Ovary (tissue), 10 donors: ENCODE measurements at places on chromosomes 6 and 20. TPM values are rescaled to one million over a fixed set of nuclear protein-coding genes. Genes with fewer than 3 reads are reported as not detected.

THEMIS gene
- total RNA-seq, result 0.54 TPM

GRCh38 chr6:31622684-31623091 lies 2.2 kb downstream of the PRRC2A start:
- no peak for DNase-seq

DNA sequence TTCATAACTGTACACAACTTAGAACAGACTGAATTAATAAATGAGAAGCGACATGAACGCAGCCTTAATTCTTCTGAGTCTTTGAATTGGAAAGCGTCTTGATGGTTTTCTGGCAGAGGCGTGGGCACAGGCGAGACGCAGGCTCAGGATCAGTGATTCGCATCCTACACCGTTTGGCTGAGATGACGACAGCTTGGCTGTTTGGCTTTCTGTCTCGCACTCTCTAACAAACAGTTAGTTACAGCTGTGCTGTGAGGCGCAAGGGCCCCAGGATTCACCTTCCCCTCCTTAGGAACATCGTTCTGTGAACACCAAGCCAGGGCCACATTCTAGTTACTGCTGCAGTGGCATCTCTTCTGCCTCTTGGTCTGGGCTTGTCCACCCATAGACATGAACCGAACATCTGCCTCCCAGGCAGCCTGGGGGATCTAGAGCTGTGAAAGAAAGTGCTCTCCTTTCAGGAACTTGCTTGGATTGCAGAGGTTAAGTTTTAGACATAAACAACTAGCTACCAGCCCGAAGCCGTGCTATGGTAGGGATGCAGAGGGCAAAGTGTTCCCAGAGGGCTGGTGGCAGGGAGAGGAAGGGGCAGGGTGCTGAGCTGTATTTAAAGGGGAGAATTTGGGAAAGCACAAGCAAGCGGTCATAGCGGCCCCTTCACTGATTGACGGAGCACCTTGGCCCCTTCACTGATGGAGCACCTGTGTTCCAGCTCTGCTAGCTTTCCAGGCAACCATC lies 49.6 kb downstream of the TCP11 start:
- no peak for DNase-seq

DNA sequence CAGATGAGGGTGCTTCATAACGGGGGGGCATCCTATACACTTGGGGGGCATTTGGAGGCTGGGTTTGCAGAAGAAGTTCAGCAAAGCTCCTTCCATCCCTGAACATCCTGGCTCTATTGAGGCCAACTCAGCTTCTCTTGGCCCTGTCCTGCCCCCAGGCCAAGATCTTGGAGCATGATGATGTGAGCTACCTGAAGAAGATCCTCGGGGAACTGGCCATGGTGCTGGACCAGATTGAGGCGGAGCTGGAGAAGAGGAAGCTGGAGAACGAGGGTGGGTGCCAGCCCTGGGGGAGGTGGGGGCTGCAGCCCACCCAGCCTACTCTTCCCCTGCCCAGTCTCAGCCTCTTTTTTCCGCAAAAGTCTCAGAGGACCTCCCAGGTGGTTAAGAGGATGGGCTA lies 17.2 kb downstream of the GDAP1L1 start:
- DNase-seq, result no peak

GRCh38 chr20:50501972-50502745 lies 8.0 kb upstream of the PTPN1 start:
- DNase-seq, result peak; percentile 24

GRCh38 chr6:122530440-122531046 lies 58.9 kb upstream of the SERINC1 start:
- DNase-seq, result no peak

- DNase-seq, result no peak
Measured at GRCh38 chr20:6993511-6993910, 226.0 kb downstream of the BMP2 start.

GRM4 gene
- total RNA-seq, result 0.37 TPM

CTAGE9 gene
- not detected for total RNA-seq
